ENCODE measurements at places on chromosomes 3 and 15.
A peak's percentile ranks its signal among the peaks of the same experiment; 100 is the strongest.

- DNase-seq, result no peak
Observed at GRCh38 chr3:189632242-189632641, 1.1 kb downstream of the TP63 start.

DNA sequence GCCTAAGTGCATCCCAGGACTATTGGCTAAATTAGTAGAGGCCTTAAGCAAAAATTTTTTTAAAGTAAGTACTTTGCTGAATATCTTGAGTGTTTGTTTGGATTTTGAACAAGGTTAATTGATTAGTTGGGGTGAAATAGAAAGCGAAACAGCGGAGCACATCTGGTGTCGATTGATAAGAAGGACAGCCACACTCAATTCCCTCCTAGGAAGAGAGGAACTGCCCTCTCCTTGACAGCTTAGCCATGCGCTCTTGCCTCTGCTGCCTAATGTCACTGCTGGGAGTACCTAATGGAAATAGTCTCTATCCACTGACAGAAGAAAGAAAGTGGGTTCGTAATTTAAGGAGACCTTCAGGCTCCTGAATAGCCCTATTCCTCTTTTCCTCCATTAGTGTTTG is 943.6 kb downstream of the DIPK2A start:
- no peak for DNase-seq

DNA sequence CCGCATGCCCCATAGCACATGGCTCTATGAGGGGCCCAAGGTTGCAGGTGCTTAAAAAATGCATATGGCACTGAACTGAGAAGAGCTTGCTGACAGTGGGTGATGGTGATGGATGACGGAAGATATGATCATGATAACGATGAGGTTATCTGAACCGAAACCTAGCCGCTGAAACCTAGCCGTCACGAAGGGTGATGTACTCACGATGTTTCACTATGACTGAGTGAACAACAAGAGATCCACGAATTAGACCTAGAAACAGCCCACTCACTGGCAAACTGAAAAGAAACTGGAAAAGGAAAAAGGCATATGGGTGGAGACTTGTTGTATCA is 57.6 kb upstream of the BCL6 start:
- DNase-seq, result no peak

DNA sequence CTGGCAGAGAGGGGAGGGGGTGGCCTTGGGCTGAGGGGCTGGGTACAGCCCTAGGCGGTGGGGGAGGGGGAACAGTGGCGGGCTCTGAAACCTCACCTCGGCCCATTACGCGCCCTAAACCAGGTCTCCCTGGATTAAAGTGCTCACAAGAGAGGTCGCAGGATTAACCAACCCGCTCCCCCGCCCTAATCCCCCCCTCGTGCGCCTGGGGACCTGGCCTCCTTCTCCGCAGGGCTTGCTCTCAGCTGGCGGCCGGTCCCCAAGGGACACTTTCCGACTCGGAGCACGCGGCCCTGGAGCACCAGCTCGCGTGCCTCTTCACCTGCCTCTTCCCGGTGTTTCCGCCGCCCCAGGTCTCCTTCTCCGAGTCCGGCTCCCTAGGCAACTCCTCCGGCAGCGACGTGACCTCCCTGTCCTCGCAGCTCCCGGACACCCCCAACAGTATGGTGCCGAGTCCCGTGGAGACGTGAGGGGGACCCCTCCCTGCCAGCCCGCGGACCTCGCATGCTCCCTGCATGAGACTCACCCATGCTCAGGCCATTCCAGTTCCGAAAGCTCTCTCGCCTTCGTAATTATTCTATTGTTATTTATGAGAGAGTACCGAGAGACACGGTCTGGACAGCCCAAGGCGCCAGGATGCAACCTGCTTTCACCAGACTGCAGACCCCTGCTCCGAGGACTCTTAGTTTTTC is 4.9 kb downstream of the ISL2 start:
- DNase-seq, result no peak

DNA sequence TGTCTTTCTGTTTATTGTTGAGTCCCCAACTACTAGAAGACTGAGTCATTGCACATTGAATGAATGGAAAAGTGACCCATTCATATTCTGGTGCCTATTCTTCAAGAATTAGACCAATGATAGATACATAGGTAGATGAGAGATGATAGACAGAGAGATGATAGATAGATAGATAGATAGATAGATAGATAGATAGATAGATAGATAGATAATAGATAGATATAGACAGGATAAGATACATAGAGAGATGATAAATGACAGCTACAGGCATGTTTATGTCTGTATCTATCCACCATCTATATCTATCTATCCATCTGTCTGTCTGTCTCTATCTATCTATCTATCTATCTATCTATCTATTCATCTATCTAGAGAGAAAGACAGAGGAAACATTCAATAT is 170.3 kb upstream of the ARRDC4 start:
- no peak for DNase-seq

GRCh38 chr15:80036071-80036470 is 23.4 kb upstream of the ZFAND6 start:
- no peak for DNase-seq

GRCh38 chr3:12841970-12842328 is 584 bp upstream of the RPL32 start:
- no peak for DNase-seq

- no peak for DNase-seq
Observed at GRCh38 chr3:23760325-23760724, 45.4 kb upstream of the UBE2E1 start.

GRCh38 chr15:67296684-67297083 is 42.1 kb downstream of the IQCH start:
- DNase-seq, result no peak

GRCh38 chr3:131158434-131158833 is 131.8 kb downstream of the NEK11 start:
- DNase-seq, result no peak

DNA sequence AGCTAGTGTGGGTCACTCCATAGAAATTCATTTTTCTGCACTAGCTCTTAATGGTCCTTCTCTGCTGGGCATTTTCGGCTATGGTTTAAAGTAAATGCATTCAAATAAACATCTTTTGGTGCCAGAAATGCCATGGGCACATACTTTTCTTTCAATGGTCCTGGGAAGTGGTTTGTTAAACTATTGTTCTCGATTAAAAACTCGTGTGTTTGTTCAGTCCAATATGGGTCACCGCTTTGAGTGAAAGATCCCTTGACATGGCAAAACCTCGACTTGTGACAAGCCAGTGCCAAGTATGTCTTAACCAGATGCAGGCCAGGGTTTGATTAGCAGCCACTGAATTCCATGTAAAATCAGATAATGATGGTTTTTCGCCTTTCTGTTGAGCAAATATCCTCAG is 331.9 kb upstream of the WNT5A start:
- no peak for DNase-seq

DNA sequence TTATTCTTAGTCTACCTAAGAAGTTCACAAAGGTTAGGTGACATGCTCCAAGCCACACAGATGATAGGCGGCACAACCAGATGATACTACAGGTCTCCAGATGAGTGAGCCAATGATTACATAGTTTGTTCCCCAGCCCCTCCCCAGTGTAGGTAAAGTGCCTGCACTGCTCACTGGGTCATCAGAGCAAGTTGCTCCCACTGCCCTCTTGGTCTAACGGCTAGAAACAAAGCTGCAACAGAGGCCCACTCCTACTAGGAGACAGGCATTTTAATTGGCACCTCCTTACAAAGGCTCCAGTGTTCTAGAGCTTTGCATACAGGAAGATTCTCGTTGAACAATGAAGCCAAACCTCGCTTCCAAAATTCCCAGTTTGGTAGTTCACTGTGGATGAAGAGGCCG is 47.3 kb downstream of the TMEM44 start:
- no peak for DNase-seq

DNA sequence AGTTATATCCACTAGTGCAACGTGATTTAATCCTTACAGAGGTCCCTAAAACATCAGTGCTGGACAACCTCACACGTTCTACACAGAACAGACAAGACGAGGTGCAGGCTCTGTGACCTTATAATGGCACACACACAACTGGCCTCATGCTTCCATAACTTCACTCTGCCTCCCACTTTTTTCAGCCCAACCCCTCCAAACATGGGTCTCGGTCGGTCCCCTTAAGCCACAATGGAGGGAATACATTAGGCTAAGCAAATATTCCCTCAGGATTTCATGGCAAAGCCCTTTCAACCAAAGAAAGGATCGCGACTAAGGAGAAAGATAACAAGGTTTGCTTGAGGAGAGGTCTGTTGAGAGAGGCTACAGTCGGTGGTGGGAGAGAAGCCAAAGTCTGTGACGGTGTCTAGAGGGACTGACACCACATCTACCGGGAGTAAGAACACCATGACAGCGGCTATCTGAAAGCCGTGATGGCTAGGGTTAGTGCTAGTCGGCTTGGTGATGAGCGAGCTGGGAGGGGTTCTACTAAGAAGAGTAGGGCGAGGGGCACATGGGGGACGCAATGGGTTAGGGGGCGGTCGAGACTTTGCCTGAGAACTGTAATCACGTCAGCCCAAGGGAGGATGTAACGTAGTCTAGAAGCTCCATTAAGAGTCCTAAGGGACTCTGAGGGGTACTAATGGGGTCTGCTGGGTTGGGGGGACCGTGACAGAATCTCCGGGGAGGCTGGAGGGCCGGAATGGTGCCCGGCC is 1.0 kb downstream of the MYO9A start:
- DNase-seq, result peak; percentile 62

DNA sequence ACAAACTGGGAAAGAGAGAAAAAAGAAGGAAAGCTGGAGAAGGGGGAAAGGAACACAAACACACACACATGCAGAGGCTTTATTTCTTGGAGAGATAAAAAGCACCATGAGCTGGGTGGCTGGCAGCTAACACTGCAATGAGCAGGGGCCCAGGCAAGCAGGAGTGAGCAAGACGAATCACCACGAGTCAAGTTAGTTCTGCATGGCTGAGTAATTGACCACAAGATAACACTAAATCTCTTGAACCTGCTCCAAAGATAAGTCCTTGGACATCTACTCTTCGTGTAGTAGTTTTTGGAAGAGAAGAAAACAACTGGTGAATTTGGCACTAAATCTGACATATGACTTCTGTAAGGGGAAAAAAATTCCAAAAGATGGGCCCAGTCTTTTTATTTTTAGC is 100.9 kb downstream of the MYO5A start:
- no peak for DNase-seq

- no peak for DNase-seq
Observed at GRCh38 chr3:120022729-120023128, 71.5 kb downstream of the GSK3B start.

GRCh38 chr3:115186351-115187148 is 39.5 kb upstream of the ZBTB20 start:
- DNase-seq, result no peak

GRCh38 chr15:88661041-88661700 is 22.4 kb downstream of the ISG20 start:
- DNase-seq, result no peak

Measured in midbrain (tissue), 1 donor.